NCI-H748 treated with DMSO at 0.1 percent for 48 hours (cell line): ENCODE measurements at places on chromosomes 7 and 10.

GRCh38 chr7:133349101-133349500, 96.2 kb downstream of the EXOC4 start:
- no peak for DNase-seq

GRCh38 chr10:109029870-109030269, 893.4 kb downstream of the XPNPEP1 start:
- no peak for DNase-seq

DNA sequence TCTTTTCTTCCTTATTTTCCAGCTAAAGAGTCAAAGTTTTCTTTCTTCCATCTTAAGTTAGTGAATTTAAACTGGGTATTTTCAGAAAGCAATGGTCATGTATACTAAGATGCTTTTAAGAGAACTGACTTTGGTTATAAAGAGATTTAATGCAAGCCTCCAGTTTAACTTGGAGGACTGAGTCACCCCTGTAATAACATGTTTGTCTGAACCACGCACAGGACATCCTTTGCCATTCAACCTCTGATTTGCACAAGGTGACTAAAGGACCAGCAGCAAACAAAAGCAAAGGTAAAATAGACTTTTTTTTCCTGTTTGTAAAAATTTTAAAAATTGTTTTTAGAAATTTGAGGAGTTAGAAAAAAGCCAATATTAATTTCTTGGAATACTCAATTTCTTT, 2.9 kb downstream of the HYAL4 start:
- DNase-seq: no peak

DNA sequence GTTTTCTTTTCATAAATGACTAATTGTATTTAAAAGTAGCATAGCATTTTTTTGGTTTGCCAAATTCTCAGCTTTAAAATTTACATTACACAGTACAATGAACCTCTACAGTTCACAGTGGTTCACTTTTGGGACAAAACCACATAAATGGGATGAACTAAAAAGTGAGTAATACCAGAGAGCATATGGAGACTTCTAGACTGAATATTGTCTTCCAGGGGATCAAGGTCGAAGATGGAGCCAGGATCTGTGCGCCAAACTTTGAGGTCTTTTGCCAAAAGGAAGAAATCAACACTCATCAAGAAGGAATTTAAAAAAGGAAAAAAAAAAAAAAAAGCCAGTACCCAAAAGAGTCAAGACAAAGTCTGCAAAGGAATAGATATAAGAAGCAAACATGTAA, 87.5 kb downstream of the NEBL start:
- no peak for DNase-seq

DNA sequence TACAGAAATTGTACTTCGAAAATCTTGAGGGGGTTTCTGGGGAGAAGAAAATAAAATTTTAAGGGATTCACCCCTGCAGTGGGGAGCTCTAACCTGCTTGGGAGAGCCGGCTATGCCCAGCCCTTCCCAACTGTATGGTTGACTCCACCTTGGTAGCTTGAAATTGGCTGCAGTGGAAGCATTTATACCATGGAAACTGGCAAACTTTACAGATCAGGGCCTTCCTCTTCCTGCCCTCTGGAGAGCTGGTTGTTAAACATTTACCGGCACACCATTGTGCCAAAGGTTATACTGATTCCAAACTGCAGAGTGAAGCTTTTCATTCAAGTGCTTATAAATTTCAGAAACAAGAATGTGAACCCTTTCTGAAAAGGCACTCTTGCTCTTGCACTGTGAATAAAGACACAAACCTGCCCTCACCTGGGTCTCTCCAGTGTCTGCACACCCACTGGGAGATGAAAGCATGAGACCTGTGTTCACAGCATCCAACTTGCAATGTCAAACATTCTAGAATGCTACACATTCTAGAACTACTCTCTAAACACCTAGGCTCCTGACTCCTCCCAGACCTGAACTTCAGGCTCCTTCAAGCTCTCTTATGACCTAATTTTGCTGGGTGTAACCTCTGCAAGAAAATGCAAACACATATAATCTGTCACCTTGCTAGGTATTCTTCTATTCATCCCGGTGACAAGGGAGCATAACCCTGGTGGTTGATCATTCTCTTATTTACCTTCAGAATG, 44.7 kb downstream of the ABLIM1 start:
- no peak for DNase-seq

- no peak for DNase-seq
Observed at GRCh38 chr7:83732305-83732704, 83.4 kb upstream of the SEMA3E start.

DNA sequence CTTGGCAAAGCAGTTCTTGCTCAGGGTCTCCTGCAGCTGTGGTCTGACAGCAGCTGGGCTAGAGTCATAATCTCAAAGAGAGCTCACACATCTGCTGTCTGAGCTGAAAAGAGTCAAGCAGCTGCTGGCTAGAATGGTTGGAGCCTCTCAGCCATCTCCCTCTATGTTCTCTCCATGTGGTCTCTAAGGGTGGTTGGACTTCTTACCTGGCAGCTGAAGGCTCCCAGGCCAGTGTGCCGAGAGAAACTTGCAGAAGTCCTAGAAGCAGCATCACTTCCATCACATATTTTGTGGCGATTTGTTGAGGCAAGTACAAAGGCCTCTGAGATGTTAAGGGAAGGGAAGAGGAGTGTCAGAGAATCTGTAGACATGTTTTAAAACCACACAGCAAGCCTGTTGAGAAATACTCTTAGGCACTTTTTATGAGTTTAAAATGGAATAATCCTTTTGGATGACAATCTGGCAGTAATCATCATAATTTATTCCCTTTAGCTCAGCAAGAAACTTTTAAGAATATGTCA, 93.2 kb downstream of the REEP3 start:
- no peak for DNase-seq

DNA sequence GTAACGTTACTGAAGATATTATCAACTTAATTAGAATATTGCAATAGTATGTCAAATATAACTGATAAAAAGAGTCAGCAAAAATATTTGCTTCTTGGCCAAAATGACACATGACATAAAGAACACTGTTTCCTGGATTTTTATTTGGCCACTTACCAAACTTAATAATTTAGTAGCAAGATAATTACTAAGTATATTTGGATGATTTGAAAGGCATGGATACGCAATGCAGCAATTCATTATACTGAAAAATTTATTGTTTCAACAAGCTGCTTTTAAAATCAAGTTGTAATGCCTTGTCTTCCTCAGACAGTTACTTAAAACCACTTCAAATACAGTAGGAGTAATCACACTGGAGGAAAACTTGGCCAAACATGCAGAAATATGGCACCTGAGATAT, 234.0 kb downstream of the SEMA3E start:
- DNase-seq: no peak

DNA sequence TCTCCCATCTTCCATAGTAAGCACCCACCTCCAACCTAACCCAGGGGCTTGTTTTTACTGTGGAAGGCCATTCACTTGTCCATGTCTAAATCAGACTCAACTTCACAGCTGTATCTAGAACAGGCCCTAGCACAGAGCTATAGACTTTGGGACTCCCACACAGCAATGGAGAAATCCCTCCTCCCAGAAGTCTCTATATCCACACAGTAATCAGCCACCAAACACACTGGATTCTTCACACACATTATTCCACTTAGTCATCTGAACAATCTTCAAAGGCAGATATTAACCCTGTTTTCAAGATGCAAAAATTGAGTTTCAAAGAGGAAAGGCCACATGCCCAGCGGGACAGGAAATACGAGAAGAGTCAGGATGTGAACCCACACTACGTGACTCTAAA, 81.8 kb downstream of the MALSU1 start:
- DNase-seq: no peak

GRCh38 chr7:129574487-129574886, 37.0 kb upstream of the NRF1 start:
- DNase-seq: no peak

GRCh38 chr7:3277604-3278572, 23.2 kb upstream of the SDK1 start:
- no peak for DNase-seq

GRCh38 chr7:30996256-30996655, 32.5 kb downstream of the GHRHR start:
- DNase-seq: no peak

GRCh38 chr10:129472696-129473555, 5.9 kb downstream of the MGMT start:
- DNase-seq: no peak

- no peak for DNase-seq
Observed at GRCh38 chr10:96269438-96270300, 1.7 kb downstream of the BLNK start.

GRCh38 chr10:43311794-43312193, 44.9 kb upstream of the RASGEF1A start:
- no peak for DNase-seq

DNA sequence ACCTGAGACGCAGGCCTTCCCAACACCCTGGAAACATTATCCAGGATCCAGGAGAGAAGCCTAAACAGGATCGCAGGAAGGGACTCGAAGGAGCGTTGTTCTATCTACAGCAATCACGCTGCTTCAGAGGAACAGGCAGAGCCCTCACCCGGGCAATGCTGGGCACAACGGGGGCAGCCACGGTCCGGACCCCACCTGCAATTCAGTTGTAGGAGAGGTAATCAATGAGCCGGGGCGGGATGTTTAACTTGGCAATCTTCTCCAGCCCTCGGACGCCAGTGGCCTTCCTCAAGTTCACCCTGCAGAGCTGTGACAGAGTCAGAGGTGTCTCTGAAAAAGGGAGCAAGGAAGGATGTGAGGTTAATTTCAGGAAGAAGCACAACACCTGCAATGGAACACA, 25.9 kb downstream of the ASB13 start:
- DNase-seq: no peak

GRCh38 chr10:33293076-33293475, 41.4 kb downstream of the NRP1 start:
- no peak for DNase-seq

DNA sequence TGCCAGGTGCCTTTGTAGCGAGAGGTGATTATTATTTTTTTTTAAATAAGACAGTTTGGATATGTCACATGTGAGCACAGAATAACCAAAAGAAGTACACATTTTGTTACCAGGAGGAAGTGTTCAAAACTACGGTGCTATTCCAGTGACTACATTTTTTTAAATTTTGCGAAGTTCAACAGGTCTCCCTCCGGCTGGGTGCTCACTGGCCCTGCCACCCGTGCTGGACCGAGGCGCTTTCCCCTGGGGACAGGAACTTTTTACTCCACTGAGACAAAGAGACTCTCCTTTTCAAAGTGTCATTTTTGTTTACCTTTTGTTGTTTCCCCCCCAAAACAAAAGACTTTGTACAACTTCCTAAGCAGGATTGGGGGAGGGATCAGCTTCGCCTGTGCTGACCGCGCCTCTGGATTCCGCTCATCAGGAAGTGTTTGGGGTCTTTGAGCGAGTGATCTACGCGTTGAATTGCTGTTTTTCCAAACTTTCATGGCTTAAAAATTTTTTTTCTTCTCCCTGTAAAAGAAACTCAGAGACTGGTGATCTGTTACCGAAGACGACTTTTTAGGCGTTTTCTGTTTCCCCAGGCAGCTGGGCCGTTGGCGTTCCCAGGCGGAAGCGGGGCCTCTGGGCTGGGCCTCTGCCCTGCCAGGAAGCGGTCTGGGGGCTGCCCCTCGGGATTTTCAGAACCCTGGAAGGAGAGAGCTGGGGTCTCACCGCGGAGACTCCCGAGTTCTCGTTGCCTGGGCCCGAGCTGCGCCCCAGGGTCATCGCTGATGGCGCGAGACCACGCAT, 7.2 kb downstream of the EN2 start:
- DNase-seq: no peak

GRCh38 chr10:35768731-35769130, 126.6 kb upstream of the FZD8 start:
- no peak for DNase-seq

- no peak for DNase-seq
Observed at GRCh38 chr10:104029521-104029860, 56.2 kb downstream of the COL17A1 start.

- no peak for DNase-seq
Observed at GRCh38 chr10:6138456-6138855, 49.6 kb downstream of the RBM17 start.

- DNase-seq: no peak
Observed at GRCh38 chr7:90626013-90626412, 29.9 kb downstream of the CDK14 start.

DNA sequence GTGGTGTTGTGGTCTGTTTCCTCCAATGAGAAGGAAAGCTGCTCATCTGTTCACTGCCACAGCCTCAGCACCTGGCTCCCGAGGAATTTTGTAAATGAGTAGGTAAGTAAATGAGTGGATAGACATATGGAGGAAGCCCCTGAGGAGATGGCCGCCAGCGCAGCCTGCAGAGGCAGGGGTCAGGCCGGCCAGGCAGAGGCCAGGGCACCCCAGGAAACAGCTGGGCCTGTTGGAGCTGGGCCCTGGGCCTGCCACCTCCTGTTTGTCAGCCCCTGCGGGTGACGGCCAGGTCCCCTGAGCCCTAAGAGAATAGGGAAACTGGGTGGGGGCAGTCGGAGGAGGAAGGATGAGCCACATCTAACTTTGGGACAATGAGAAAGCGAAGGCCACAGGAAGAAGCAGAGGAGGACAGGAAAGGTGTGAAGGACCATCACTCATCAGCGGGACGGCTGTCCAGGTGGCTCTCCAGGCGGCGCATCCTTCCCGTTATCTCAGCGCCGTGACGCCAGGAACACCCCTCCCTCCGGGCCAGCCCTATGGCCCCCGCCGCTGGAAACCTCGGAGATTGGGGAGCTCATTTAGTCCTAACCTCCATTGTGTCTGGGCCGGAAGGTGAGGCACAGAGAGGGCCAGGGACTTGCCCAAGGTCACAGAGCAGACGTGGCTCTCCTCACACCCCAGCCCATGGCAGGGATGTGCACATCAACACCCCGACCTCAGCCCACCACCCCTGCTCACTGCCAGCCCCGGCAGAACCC, 142.3 kb upstream of the UNC5B start:
- DNase-seq: no peak

DNA sequence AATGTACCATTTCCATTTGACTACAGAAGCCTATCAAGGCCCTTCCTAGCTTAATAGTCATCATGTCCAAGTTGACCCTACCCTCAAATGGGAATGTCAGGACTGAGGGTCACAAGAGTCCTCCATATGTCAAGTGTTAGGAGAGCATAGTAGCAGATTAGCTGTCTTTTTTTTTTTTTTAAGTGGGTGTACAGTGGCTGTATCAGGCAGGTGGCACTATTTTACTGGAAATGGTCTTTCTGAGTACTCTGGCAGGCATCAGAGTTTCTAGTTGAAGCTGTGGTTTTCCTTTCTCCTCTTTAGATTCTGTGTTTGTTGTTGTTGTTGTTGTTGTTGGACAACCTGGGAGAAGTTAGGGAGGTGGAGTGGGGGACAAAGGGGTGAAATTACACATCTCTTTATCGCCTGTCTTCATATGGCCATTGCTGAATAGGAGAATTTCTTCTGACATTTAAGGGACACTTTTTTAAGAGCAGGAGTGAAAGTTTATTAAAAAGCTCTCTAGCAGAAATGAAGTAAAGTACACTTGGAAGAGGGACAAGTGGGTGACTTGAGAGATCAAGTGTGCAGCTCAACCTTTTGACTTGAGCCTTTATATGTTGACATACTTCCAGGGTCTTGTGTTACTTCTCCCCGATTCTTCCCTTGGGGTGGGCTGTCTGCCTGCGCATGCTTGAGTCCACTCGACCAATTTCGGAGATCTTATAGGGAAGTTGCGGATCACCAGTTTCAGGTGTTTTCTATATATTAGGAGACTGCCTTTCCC, 104.1 kb upstream of the FOXP2 start:
- no peak for DNase-seq
